ENCODE measurements at places on chromosomes 4 and X. TPM values are rescaled to one million over a fixed set of nuclear protein-coding genes. Genes with fewer than 3 reads are reported as not detected.

DMP1 gene
- not detected for total RNA-seq

TENM3 gene
- total RNA-seq = 66.4 TPM

PRSS12 gene
- total RNA-seq = 0.59 TPM

MAGEC2 gene
- 77.9 TPM for total RNA-seq

KLB gene
- not detected for total RNA-seq

MAGED1 gene
- 524 TPM for total RNA-seq

HERC5 gene
- 59.8 TPM for total RNA-seq

PABPC1L2A gene
- not detected for total RNA-seq

MSMO1 gene
- 184 TPM for total RNA-seq

SSX2 gene
- not detected for total RNA-seq

ELOVL6 gene
- 15.6 TPM for total RNA-seq

USP26 gene
- total RNA-seq = not detected

BTK gene
- not detected for total RNA-seq

ANOS1 gene
- total RNA-seq = 0.22 TPM

NLGN3 gene
- 0.15 TPM for total RNA-seq

GLRA3 gene
- not detected for total RNA-seq

BEX3 gene
- total RNA-seq = 437 TPM

Measured in M059J (cell line).